Stimulated activated CD4-positive, alpha-beta T cell treated with anti-CD3 and anti-CD28 coated beads, Interleukin-4, amount 100 ng/mL, for 48 hours (primary cell): ENCODE measurements at places on chromosomes 16 and 17.

- no peak for DNase-seq
Measured at GRCh38 chr17:76142585-76143041, 1.6 kb upstream of the FOXJ1 start.

GRCh38 chr16:71995038-71995437 is 5.2 kb downstream of the PKD1L3 start:
- DNase-seq: no peak

DNA sequence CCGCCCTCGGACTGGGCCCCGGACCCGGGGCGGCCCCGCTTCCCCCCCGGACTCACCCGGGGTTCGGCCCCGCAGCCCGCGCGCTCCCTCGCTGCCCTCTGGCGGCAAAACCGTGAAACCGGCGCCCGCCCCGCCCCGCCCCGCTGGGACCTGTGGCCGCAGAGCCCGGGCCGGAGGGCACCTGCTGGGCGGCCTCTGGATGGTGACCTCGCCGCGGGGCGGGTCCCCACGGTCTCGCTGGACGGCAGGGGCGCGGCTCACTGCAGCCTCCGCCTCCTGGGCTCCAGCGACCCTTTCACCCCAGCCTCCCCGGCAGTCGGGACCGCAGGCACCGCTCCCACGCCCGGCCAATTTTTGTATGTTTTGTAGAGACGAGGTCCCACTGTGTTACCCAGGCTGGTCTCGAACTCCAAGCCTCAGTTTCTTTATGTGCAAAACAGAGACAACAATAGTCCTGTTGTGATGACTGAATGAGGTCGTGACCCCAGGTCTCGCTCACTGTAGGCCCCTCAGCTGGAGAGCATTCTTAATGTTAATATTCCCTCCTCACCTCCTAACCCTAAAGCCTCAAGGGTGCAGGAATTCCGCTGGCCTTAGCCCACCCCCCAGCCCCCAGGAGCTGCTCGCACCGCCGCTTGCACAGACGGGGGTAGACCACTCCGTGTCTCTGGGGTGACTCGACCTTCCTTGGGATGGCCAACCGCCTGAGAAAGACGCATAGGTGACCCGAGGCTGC is 33.7 kb upstream of the RPH3AL start:
- DNase-seq: peak; percentile 72

DNA sequence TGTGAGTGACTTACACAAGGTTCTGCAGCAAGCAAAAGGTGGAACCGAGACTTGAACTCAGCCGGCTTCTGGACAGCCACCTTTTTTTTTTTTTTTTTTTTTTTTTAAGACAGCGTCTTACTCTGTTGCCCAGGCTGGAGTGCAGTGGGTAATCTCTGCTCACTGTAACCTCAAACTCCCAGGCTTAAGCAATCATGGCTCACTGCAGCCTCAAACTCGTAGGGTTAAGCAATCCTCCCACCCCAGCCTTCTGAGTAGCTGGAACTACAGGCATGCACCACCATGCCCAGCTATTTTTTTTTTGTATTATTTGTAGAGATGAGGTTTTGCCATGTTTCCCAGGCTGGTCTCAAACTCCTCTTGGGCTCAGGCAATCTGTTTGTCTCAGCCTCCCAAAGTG is 55.2 kb upstream of the GOT2 start:
- no peak for DNase-seq

- DNase-seq: no peak
Measured at GRCh38 chr16:3071655-3072054, 6.2 kb downstream of the IL32 start.

GRCh38 chr17:13864521-13864920 is 204.8 kb upstream of the COX10 start:
- no peak for DNase-seq

GRCh38 chr17:70390049-70390448 is 220.7 kb downstream of the KCNJ2 start:
- DNase-seq: no peak

DNA sequence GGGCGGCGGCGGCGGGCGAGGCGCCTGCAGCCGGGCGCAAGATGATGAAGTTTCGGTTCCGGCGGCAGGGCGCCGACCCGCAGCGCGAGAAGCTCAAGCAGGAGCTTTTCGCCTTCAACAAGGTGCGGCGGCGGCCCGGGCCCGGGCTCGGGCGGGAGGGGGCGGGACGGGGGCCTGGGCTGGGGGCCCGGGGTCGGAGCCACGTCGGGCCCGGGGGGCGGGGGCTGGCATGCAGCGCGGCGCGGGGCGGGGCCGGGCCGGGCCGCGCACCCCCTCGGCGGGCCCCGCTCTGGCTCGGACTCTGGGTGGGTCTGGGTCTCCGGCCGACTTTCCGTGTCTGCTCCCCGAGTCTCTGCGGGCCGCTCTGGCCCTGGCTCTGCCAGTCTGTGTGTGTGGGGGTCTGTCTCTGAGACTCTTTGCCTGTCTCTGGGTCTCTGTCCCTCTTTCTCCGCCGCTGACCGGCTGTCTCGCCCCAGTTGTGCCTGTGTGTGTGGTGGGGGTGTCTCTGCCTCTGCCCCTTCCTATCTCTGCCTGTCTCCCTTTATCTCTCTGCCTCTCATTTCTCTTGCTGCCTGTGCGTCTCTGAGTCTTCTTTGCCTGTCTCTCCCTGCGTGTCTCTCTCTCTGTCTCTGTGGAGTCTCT is 328 bp downstream of the LLGL1 start:
- DNase-seq: no peak

DNA sequence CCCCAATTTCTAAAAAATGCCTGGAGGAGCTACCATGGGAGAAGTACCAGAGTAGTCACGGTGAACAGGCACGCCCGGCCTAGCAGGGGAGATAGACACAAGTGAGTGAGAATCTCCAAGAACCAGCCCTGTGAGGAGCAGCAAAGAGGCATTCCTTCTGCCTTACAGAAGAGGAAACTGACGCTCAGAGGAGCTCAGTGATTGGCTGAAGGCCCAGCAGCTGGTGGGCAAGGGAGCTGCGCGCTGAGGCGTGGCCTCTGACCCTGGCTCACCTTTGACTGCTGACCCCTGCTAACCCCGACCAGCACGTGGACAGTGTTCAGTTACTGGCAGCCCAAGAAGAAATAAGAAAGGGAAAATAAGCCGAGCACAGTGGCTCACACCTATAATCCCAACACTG is 1.8 kb downstream of the C16orf96 start:
- no peak for DNase-seq

- no peak for DNase-seq
Measured at GRCh38 chr17:55751720-55752250, 934 bp downstream of the PCTP start.

- no peak for DNase-seq
Measured at GRCh38 chr16:20308801-20309590, 18.3 kb downstream of the GP2 start.

DNA sequence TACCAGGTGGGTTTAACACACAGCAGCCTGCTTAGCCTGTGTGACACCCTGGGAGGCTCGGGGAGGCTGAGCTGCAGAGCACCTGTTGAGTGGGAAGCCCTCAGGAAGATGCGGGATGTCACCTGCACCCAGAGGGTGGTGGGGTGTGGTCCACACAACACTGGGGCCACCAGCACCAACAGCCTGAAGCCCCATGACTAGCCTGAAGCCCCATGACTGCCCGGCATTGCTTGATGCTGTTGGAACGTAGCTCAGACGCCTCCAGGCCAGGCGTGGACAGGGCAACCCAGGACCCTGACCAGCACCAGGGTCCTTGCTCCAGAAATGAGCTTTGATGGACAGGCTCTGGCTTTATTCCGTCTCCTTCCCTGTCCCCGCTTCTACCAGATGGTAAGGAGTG is 76.3 kb upstream of the ZNF469 start:
- DNase-seq: no peak

- DNase-seq: no peak
Measured at GRCh38 chr17:74373838-74374606, 6.7 kb downstream of the GPR142 start.

- DNase-seq: no peak
Measured at GRCh38 chr16:50123417-50123816, 29.7 kb upstream of the TENT4B start.

- no peak for DNase-seq
Measured at GRCh38 chr16:68786685-68787418, 49.8 kb downstream of the CDH1 start.

GRCh38 chr17:67212231-67212630 is 32.8 kb downstream of the HELZ start:
- DNase-seq: no peak

DNA sequence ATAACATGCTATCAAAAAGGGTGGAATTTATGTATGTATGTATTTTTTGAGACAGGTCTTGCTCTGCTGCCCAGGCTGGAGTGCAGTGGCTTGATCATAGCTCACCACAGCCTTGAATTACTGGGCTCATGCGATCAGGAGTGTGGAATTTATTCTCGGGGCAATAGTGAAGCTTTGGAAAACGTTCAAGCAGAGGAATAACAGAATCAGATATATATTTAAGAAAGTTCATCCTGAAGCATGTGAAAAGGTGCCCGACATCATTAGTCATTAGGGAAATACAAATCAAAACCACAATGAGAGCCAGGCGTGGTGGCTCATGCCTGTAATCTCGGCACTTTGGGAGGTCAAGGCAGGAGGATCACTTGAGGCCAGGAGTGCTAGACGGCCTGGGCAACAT is 7.7 kb upstream of the ITGAE start:
- no peak for DNase-seq

GRCh38 chr16:77684181-77684526 is 38.2 kb upstream of the NUDT7 start:
- DNase-seq: no peak

- no peak for DNase-seq
Measured at GRCh38 chr17:4177806-4178205, 34.8 kb downstream of the CYB5D2 start.

- DNase-seq: no peak
Measured at GRCh38 chr16:57144027-57144426, 41.8 kb downstream of the PSME3IP1 start.

DNA sequence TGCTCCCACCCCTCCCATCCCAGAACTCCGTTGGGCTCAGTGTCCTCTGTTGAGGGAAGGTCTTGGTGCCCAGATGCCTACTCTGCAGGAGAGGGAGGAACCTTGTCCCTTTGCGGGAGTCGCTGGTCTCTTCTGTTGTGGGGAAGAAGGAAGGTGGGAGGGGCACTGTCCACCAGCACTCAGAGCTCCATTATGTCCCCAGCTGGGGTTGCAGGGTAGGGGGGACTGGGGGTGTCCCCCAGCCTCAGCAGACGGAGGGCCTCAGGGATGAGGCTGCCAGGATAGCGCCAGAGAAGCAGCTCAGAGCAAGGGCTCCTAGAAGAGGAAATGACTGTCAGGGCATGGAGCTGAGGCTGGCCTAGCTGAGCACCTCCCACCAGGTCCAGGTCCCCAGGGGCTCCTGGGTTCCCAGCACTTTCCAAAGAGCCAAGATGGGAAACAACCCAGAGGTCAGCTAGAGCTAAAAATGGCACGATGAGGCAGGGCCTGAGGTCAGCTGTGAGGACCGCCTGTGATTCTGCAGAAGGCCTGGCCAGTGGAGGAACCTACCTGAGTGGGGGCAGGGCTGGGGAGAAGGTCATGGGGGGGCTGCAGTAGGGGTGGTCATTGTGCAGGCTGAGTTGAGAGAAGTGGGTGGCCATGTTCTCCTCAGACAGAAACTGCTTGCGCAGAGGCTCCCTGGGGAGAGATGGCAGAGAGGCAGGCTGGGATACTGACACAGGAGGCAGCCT is 893 bp downstream of the HCFC1R1 start:
- no peak for DNase-seq

- no peak for DNase-seq
Measured at GRCh38 chr16:85293458-85293857, 181.2 kb upstream of the CIBAR2 start.

GRCh38 chr16:30141750-30142149 is 18.7 kb upstream of the MAPK3 start:
- no peak for DNase-seq
